Activated CD8-positive, alpha-beta memory T cell treated with anti-CD3 and anti-CD28 coated beads for 48 hours (primary cell): ENCODE measurements at places on chromosomes 12 and 14.
A peak's percentile ranks its signal among the peaks of the same experiment; 100 is the strongest.

GRCh38 chr12:123960029-123960735, 12.4 kb downstream of the CCDC92 start:
- DNase-seq = no peak

DNA sequence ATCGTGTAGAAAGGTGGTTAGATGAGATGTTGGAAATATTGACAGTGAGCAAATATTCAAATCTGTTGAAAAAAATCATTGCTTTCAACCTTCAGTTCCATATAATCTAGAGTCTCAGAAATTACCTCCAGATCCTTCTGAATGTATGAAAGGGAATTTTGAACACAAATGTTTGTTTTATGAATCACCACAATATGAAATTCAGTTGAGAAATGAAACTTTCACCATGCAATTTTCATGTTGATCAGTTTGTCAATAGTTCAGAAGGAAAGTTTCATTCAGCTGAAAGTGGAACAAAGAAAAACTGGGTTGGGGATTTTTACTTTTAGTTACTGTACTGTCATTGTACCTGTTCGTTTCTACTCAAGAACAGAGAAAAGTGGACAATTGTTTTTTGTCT, 953.6 kb downstream of the SLC6A15 start:
- DNase-seq = no peak

DNA sequence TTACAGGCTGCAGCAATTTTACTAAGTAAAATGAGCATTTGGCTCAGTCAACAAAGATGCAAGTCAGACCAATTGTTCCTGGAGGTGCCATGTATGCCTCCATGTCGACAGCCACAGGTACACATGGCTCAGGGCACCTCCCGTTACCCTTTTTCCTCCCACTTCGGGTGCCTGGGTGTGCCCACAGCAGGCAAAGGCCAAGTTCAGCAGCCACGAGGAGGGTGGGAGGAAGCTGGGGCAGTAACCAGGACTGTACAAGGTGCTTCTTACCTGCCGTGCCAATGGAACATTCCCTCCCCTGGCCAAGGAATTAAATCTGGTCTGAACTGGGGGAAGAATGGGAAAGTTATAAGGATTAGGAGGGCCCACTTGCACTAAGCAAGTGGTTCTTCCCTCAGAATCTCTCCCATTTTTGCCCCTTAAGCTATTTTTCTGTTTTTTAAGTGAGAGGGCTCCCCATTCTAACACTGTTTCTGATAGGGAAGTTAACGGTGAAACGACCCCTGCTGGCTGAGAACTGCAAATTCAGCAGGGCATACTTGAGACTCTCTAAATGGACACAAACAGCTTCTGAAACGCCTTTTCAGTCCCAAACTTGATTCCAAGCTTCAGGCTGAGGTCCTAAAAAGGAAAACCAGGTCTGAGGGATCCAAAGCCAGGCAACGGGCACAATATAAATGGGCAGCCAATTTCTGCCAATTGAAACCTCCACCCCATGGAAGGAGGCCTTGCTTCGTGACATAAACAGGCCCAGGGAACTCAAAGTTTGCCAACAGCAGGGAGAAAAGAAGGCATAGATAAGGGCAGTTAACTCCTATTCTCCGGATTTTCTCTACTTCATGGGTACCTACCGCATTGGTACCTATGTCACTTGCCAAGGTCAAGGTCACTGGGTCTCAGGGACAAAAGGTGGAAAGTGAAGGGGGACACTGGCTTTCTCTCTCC, 24.8 kb downstream of the CLECL1 start:
- peak; percentile 26 for DNase-seq

GRCh38 chr12:76244300-76244699, 103.9 kb downstream of the BBS10 start:
- no peak for DNase-seq
